ENCODE measurements at places on chromosomes 12 and 14. TPM values are rescaled to one million over a fixed set of nuclear protein-coding genes. Genes with fewer than 3 reads are reported as not detected.

PDE3A gene
- 113 TPM for total RNA-seq

DCN gene
- total RNA-seq = 315 TPM

SLC41A2 gene
- 99.9 TPM for total RNA-seq

RTL1 gene
- not detected for total RNA-seq

TAS2R50 gene
- total RNA-seq = 1.6 TPM

ACSS3 gene
- 2.0 TPM for total RNA-seq

ALX1 gene
- not detected for total RNA-seq

WDHD1 gene
- total RNA-seq = 4.1 TPM

All from left colon (tissue), 2 donors.